ENCODE measurements at places on chromosomes 7 and 10.

GRCh38 chr7:26370011-26370410, 78.3 kb downstream of the SNX10 start:
- DNase-seq = no peak

DNA sequence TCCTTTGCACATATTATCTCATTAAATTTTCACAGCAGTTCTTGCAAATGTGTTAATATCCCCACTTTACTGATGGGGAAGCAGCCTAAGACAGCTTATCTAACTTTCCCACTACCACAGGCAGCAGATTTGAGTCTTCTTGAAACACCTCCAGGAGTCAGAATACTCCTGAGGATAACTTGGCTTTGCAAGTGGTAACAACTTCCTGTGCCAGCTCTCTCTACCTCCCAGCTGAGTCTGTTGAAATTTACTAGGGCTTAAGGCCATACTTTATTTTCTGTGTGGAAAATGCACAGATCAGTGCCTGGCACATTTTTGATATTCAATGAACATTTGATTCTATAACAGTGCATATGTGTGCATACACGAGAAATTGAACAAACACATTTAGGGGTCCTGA, 136.1 kb upstream of the COBL start:
- DNase-seq = no peak

DNA sequence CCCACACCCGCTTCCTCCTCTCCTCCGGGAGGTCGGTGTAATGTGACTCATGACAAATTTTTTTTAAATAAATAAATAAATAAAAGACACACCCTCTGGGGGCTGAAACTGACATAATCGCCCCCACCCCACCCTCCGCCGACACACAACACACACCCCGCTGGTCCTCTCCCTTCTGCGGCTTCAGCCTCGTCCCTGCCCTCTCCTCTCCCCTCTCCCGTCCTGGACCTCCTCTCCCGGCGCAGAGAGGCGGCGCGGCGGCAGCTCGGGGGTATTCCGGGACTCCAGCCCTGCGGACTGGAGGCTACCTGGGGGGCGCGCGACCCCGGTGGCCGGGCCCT, 686 bp downstream of the ABI1 start:
- DNase-seq = peak; percentile 84

DNA sequence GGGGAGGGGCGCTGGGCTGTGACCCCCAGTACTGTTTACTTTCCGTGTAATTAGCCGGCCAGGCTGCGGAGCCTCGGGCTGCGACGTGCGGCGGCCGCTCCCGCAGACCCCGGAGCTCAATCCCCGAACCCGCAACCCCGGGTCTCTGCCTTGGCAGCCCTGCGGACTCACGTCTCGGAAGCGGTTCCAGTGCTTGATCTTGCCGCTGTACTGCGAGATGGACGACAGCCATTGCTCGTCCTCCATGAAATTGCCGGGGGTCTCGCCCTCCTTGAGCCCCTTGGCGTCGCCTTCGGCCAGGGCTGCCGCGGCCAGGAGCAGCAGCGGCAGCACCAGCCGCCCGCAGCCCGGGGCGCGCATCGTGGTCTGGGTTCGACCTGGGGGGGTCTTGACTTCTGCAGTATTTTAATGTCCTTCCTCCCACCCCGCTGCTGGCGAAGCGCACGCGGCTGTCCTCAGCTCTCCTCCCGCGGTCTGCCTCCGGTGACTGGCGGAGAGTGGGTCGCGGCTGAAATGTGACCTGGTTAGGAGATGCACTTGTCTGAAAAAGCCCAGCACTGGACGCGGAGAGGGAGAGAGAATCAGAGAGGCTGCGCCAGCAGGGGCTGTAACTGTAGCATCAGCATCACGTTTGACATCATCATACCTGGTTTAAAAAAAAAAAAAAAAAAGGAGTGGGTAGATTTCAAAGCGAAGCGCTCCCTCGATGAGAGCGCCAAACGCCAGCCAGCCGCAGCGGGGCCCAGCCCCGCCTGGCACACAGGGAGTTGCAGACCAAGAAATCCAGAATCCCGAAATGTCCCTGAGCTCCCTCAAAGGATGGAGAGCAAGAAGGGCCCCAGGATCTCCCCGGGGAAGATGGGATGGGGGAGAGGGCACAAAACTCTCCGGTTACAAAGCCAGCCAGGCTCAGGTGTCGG, at the start of gene SPOCK2:
TSS of gene SPOCK2 (minus strand) at position 583 of the 920 bp plus-strand sequence. CDS start at position 360, 223 bp downstream.
- peak; percentile 9 for DNase-seq

DNA sequence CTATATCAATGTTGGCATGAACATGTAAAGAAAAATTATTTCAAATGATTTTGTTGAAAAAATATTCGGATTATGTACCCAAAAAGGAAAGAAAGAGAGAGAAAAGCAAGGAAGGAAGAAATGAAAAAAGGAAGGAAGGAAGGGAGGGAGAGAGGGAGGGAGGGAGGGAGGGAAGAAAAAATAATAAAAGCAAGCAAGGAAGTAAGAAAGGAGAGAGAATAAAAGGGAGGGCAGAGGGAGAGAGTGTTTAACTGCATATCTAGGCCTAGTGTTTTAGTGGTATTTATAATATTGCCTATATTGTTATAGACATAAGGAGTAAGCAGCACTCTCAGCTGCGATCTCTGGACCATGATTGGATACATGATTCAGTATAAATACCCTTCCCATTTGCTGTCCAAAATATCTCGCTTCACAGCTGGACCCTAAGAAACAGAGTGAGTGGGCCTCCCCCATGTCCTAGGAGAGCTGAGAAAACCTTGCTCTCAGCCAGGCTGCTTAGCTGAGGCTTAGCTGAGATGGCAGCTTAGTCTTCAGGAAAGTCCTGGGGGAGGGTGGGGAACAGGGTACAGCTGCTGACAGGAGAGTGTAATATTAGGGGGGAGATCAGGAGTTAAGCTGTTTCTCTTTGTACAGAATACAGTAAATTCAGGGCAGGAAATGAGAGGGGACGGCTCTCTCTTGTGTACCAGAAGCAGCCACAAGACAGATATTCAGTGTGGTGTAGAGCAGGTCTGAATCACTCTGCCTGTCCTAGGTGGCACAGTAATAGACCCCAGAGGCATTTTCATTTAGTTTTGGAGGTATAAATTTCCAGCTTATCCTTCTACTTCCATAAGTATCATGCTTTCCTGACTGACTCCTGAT, 66.8 kb upstream of the TARP start:
- DNase-seq = no peak

GRCh38 chr10:119391440-119392251, 150.9 kb downstream of the RGS10 start:
- no peak for DNase-seq

- DNase-seq = no peak
These were observed 50.3 kb upstream of the SDK1 start for GRCh38 chr7:3250725-3251124.

- DNase-seq = no peak
These were observed 5.6 kb upstream of the MTPAP start for GRCh38 chr10:30354669-30355068.

GRCh38 chr7:116618338-116619128, 53.5 kb upstream of the MET start:
- DNase-seq = no peak

DNA sequence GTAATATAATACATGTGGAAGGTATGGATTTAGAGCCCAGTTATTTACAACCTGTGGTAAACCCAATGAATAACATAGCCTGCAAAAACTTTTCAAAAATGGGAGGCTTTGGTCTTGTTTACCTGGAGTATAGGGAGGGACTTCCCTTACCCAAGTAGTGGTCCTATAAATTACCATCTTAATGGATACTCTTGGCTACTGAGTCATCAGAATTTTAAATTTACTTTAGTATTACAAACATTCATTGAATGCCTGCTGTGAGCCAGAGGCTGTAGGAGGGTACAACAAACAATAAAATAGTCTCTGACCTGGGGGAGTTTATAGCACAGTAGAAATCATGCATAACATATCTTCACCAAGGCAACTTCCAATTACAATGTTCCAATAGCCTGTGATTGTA, 365.1 kb downstream of the BBS9 start:
- DNase-seq = peak; percentile 36

DNA sequence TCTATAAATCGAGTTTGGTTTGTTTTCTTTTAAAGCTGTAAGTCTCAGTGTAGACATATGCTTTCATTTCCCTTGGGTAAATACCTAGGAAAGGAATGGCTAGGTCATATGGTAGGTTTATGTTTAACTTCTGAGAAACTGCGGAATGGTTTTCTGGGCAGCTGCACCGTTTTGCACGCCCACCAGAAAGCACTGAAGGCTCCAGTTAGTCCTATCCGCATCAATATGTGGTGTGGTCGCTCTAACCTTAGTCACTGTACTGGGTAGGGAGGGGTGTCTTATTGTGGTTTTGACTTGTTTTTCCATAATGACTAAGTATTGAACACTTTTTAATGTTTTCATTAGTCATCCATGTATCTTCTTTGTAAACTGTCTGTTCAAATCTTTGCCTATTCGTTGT, 279.5 kb upstream of the AKR1E2 start:
- DNase-seq = peak; percentile 91

GRCh38 chr10:18359812-18360211, 219.6 kb downstream of the CACNB2 start:
- no peak for DNase-seq

DNA sequence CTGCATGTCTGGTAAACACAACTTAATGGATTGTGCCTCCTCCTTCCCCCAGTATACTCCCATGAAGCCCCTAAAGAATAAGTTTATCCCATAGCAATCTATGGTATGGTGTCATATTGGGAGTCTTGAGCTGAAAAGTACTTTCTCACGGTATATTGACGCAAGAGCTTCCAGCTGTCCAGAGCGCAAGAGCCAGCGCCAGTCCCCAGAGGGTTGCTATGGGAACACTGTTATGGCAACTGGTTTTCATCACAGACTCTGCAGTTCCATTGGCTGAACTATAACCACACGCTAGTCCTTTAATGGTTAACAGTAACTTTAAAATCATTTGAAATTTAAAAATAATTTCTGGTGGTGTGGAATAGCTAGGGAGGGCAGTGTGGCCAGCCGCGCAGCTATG, 46.9 kb downstream of the PRPF18 start:
- peak; percentile 90 for DNase-seq

Data from astrocyte of the spinal cord (primary cell).